C1 segment of cervical spinal cord (tissue), 14 donors: ENCODE measurements at places on chromosomes 1 and 21.

- DNase-seq = no peak
Observed at GRCh38 chr21:14706712-14707510, 160.8 kb upstream of the SAMSN1 start.

DNA sequence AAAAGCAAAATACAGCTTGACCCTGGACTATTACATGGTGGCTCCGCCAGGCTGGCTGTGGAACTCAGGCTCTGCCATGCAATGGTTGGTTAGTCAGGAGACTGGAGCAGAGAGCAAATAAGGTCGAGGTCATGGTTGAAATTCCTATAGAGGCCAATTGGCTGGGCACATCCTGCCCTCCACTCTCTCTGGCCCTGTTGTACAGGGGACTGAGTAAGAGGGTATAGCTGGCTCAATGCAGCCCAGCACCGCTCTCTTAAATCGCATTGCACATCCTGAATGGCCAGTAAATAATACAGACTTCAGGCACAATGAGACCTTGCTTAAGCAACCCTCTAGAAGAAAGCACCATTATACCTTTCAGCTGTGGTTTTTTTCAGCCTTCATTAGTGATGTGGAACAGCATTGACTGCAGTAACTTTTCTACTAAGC is 59.3 kb upstream of the PPP2R5A start:
- no peak for DNase-seq

GRCh38 chr1:119285482-119285881 is 83.1 kb upstream of the HAO2 start:
- no peak for DNase-seq

GRCh38 chr1:20552728-20553445 is 514 bp downstream of the FAM43B start:
- peak; percentile 52 for DNase-seq

DNA sequence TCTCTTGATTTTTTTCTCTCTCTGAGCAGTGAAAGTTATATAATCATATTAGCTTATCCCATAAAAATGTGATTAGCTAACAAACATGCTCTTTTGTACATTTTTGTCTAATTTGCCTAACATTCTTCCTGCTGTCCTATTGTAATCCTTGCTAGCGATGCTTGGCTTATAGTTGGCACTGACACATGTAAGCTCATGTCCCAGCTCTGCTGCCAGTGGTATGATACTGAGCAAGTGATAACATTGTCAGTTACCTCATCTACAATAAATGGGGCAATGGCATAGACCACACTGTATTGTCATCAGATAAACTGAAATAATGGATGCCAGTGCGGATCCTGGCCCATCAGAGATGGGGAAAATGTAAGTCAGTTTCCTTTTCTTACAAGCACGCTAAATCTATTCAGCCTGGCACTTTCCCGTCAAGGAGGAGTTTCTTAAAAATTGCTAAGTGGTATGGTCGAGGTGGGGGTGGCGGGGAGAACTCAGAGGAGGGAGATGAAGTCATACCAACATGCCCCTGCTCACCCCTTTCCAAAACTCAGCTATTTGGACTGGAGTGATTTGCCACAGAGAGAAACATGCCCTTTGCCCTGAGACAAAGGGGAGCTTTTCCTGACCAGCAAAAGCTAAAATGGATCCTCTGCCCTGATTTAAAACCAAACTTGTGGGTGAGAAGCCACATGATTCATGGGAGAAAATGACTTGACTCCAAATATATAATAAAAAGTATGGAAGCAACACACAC is 1.3 kb downstream of the FYB2 start:
- no peak for DNase-seq

GRCh38 chr1:161090617-161091016 is 1.3 kb upstream of the NECTIN4 start:
- DNase-seq = no peak

DNA sequence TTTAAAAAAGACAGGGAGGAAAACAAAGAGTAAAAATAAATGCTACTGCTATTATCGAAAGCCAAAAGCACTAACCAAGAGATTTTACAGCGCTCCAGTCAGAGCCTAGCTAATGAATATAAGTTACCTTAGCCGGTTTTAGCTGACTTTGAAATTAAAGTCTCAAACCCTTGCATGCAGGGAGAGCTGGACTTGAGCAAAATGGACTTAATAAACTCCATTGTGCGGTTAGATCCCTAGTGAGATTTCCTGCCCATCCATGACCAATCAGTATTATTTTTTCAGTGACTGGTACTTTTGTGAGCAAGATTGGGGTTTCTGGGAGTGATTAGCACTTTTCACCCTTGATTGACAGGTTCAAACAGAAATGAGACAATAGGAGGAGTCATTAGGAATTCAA is 333.4 kb upstream of the ADGRL2 start:
- DNase-seq = no peak
